ENCODE measurements at places on chromosomes 1 and 21.
A peak's percentile ranks its signal among the peaks of the same experiment; 100 is the strongest.

DNA sequence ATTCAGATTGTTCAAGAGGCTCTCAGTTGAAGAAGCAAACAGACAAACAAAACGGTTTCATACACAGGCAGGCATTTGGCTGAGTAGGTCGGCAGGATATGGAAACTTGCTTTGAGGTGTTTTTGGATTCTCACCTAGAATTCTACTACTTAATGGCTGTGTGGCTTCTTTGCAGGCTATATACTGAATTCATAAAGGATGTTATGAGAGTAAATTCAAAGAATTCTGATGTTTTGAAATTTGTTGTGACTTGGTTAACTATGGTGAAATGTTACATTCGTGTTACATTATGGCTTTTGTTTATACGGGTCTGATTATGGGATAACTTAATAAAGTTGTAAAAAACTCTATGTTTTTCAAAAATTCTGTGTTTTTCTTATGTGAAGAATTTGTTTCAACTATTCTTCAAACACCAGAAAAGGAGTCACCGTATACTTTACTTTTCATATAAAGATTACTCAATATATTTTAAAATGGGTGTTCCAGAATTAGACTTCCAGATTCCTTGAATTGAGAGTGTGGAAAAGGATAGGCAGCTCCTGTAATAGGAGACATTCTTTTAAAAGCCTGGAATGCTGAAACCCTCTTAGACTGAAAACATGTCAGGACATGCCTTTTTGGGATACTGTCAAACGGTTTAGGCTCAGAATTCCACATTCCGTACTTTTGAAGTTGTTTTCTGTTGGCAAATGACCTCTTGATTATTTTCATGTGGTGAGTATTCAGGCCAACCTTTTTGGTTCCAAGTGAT is 8.2 kb upstream of the IRF2BP2 start:
- no peak for ATAC-seq

- ATAC-seq, result no peak
These were observed 98.9 kb downstream of the RGS2 start for GRCh38 chr1:192907545-192908243.

DNA sequence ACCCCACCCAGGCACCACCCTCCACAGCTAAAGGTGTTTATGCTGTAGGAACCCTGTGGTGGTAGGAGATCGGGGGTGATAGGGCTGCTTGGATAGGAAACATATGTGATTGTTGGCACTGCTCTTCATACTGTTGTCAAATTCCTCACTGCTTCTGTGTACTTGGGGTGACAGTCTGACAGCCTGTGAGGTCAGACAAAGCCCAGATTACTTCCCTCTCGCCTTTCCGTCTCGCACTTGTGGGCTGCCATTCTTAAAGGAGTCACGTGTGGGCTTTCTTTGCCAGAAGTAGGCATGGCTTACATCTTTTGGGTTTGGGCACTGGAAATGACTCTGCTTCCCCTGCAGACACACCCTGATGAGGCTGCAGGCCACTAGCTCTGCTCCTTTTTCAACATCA is 363.8 kb downstream of the DISC1 start:
- no peak for ATAC-seq

DNA sequence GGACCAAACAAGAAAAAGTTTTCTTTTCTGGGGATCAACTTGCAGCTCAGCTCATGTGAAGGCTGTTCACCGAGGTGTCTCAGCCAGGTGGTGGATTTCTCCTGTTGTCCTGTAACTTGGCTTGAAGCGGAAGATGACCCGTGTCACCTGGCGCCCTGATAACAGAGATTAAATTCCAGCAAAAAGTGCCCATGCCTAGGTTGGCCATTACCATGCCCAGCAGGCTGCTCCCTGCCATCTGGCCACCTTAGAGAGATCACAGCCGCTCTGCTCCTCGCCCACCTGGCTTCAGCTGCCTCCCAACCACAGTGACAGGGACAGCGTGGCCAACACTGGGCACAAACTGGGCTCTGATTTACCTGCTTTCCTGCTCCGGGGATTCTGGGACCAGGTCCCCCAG is 149.5 kb downstream of the ZBTB18 start:
- ATAC-seq, result no peak

DNA sequence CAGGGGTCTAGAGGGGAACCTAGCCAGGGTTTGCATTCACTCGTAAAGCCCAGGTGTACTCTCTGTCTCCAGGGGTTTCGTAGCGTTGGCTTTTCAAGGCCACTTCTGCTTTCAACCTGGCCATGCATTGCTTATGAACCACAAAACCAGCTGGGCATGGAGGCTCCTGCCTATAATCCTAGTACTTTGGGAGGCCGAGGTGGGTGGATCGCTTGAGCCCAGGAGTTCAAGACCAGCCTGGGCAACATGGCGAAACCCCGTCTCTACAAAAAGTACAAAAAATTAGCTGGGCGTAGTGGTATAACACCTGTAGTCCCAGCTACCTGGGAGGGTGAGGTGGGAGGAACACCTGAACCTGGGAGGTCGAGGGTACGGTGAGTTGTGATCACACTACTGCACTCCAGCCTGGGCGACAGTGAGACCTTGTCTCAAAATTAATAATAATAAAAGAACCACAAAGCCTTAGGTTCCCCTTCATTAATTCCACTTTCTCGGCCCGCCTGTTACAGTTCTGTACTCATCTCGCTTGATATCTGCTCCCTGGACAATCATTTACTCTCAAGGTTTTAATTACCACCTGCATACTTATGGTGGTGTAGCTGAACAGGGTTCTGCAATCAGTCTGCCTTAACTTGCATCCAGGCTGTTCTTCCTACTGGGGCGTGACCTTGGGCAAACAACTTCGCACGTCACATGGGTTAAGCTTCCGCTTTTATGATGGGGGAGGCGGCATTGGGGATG is 6.1 kb downstream of the SLC16A4 start:
- no peak for ATAC-seq

- no peak for ATAC-seq
These were observed 64.8 kb upstream of the ZNF648 start for GRCh38 chr1:182126272-182126800.

DNA sequence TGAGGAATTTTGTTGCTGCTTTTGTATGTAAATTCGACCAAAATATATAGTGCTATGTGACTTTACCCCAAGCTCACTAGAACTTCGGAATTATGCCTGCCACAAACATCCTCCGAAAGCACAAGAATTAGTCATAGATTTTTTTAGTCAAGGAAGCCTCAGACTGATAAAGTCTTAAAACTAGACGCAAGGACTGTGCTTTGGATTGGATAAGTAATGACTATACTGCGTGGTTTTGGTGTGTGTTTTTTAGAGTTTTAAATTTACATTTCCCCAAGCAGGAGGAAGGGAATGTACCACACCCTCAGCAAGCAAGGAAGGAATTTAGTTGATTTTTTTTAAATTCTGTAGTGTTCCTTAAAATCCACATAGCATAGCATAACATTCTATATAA is 10.3 kb downstream of the WLS start:
- no peak for ATAC-seq

DNA sequence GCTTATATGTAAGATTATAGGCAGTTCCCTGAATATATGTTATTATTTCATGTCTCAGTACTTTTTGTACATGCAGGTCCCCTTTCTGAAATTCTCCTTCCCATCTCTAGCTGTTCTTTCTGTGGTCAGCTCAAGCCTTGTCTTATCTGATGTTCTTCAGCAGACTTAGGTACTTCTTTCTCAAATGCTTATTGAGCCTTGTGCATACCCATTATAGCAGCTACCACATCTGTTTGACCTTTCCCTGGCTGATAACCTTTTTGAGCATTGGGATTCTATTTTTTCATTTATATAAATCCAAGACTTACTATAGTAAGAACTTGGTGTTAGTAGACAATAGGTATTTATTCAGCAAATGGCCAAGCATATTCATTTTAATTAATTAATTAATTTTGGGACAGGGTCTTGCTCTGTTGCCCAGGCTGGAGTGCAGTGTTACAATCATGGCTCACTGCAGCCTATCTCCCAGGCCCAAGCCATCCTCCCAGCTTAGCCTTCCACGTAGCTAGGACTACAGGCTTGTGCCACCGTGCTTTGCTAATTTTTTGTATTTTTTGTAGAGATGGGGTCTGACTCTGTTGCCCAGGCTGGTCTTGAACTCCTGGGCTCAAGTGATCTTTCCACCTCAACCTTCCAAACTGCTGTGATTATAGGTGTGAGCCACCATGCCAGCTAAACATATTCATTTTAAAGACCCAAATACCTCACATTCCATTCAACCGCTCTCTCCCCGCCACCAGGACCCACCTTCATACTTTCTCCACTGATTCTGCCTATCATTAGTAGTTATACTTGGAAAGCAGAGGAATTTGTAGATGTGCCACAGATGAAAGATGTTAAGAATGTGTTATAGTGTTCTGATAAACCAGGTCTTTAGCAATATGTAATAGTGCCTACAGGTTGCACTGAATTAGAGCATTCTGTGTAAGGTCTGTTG is 16.7 kb downstream of the TIPRL start:
- ATAC-seq, result no peak

GRCh38 chr1:234612352-234613127 is 2.6 kb upstream of the IRF2BP2 start:
- ATAC-seq, result peak; percentile 15

DNA sequence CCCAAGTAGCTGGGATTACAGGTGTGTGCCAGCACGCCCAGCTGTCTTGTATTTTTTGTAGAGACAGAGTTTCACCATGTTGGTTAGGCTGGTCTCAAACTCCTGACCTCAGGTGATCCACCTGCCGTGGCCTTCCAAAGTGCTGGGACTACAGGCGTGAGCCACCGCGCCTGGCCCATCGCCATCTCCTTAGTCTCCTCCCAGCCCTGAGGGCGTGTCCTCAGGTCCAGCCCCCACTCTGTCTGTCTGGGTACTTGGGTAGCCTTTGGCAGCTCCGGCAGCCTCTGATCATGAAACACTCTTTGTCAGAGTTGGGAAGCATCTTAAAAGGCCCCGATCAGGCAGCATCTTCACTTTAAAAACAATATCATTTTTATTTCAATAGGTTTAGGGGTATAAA is 90.3 kb upstream of the DISP3 start:
- ATAC-seq, result no peak

GRCh38 chr1:223645903-223646302 is 19.6 kb downstream of the CAPN8 start:
- no peak for ATAC-seq

GRCh38 chr1:182962554-182963115 is 9.7 kb upstream of the SHCBP1L start:
- peak; percentile 56 for ATAC-seq

- no peak for ATAC-seq
These were observed 21.3 kb upstream of the LDLRAP1 start for GRCh38 chr1:25522031-25522655.

DNA sequence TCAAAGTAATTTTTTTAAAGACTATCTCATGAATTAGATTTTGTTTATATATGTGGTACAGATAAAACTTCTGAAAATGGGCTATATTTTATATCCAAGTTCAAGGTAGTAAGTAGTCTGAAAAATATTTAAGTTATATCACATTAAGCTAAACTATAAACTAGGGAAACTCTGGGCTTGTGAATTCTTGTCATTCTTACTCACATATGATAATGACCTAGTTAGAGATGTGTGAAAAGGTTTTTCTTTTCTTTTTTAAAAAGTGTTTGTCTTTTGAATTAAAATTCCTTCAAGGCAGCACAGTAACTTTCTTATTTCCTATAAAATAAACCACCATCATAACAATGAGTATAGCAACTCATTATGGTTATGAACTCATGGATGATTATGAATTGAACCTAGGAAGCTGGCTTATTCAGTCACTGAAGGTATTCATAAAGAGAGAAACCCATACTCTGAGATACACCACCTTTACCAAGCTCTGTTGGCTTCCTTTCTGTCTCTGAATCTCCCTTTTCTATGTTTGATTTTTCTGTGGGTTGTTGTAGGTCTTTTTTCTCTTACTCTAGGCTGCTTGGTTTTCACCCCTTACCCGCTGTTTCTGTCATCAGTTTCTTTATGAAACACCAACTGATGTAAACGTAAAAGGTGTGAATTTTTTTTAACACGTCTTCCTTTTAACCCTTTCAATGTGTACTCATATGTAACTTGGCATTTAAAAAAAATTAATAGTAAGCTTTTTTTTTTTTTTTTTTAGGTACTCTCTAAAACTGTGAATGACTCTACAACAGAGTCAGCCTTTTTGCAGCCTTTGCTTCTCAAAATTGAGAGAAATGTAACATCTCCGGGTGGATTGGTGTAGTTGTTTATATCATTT is 25.2 kb downstream of the IL12RB2 start:
- peak; percentile 91 for ATAC-seq

GRCh38 chr1:19338323-19338762 is 26.2 kb downstream of the SLC66A1 start:
- ATAC-seq, result no peak

GRCh38 chr21:36015045-36015444 is 45.3 kb downstream of the SETD4 start:
- ATAC-seq, result no peak

DNA sequence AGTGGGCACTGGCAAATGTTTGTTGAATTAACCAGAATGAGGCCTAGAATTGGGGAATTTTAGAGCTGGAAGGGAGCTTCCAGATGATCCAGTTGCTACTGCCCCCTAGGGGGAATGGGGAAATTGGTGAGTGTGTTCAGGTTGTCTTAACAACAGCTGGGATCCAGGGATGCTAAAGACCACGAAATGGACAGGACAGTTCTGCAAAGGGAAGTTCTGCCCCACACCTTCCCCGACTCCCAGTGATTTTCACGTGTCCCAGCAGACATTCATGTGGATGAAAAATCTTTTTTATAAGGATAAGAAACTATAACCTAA is 33.9 kb downstream of the TRIM62 start:
- ATAC-seq, result no peak

DNA sequence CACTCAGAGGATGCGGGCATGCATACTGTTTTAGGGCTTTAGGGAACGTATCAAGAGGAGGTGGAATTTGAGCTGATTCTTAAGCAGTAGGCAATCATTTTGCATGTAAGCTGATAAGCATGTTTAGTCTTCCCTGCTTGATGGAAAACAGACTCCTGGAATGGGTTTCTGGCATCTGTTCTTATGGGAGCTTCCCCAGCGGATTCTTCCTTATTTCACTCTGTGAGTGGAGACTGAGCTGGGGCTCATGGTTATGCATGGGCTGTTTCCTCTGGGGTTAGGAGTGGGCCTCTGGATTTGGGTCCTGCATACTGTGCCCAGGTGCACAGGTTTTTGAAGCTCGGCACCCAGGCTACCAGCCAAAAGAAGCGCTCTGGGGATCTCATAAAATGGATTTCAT is 93.4 kb downstream of the DIRAS3 start:
- ATAC-seq, result no peak

GRCh38 chr1:4612991-4613390 is 41.4 kb upstream of the AJAP1 start:
- no peak for ATAC-seq

DNA sequence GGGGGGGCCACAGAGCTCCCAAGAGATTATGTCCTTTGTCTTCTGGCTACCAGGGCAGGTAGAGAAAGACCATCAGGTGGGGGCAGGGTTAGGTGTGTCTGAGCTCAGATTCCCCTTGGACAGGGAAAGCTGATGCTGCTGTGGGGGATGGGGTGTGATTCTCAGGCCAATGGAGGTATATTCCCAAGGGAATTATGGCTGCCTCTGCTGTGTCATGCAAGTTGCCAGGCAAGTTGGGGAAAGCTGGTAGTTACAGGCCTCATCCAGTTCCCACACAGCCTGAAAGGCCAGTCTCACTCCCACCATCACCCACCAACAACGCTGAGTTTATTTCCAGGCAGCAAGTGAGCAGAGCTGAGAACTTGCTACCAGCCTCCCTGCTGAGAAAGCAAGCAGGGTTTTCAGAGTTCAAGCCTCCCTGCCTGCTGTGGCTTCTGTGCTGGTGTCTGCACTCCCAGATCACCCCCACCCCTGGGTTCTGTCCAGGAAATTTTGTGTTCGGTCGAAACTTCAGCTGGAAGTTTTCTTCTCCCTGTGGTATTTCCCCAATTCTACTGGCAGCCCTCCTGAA is 21.3 kb downstream of the IFI16 start:
- no peak for ATAC-seq

Measured in activated CD4-positive, CD25-positive, alpha-beta regulatory T cell treated with anti-CD3 and anti-CD28 coated beads, Interleukin-2, amount 50 U/mL, for 24 hours (primary cell).